ENCODE measurements at places on chromosomes 4 and X.
A peak's percentile ranks its signal among the peaks of the same experiment; 100 is the strongest.

DNA sequence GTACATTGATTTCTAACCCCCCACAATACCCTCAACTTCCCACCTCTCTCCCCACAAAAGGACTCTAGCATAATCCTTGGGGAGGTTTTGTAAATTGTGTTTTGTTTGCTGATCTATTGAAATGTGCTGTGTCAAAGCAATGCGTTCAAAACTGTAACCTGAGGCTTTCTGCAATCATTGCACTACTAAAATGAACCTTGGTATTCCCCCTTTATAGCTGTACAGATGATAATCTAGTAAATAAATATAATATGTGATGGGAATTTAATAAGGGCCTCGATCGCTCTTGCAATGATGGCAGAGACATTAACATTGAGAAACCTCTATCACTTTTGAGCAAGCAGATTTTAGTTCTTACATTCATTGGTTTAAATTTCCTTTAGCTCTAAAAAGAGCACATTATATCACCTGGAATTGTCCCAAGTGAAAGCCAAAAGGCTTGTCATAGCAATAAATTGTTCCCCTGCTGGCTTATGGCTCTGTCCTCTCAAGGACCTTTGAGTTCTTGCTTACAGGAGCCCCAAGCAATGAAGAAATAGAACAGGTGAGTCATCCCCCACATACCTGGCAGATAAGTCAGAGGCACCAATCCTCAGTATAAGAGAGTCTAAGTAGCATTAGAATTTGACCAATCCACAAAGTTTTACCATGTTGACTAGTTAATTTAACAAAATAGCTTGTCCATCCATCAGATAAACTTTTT lies 18.4 kb upstream of the ACE2 start:
- DNase-seq = no peak

DNA sequence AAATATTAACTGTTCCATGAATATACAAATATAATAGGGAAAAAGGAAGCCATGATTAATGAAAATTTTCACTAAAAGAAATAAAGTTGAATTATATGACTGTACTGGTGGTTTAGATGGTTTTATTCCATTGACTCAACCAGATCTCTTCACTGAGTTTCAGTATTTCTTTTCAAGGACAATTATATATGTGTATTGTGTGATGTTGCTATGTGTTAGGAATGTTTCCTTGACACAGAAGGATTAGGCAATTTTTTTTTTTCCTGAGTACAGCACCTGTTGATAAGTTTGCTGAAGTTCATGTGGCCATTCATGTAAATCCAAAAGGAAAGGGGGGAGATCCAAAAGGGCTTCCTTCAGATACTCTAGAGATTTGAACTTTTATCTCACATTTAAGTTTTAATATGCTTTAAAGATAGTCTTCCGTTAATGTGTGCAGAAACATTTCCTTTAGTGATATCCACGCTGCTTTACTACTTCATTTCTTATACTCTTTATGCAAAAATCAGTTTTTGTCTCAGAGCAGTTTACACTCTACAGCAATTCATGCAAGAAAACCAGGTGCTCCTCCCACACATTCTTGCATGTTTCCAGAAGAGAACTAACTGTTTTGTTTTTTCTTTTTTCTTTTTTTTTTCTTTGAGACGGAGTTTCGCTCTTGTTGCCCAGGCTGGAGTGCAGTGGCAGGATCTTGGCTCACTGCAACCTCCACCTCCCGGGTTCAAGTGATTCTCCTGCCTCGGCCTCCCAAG lies 249.1 kb downstream of the RPA4 start:
- DNase-seq = no peak

GRCh38 chrX:149871940-149872339 lies 9.0 kb upstream of the MAGEA8 start:
- DNase-seq = peak; percentile 65

DNA sequence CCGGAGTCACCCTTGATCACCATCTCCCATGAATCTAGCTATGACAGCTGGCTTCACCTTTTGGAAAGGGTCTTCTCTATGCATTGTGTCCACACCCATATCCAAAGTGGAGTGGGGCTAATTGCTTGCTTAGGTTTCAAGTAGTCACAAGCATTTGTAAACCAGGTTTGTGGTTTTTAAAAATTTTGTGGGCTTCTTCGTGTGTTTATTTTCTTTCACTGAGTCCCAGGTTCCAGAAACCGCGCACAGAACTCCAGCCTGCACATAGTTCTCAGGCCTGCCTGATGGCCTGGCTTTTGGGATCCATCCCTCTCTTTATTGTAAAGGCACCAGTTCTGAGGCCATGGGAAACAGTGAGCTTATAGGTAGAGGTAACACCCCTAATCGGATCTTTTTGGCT lies 70.2 kb upstream of the TLR3 start:
- no peak for DNase-seq

GRCh38 chr4:4344915-4345527 lies 41.9 kb upstream of the NSG1 start:
- no peak for DNase-seq

- no peak for DNase-seq
These were observed 33.7 kb downstream of the METAP1 start for GRCh38 chr4:99029018-99029735.

DNA sequence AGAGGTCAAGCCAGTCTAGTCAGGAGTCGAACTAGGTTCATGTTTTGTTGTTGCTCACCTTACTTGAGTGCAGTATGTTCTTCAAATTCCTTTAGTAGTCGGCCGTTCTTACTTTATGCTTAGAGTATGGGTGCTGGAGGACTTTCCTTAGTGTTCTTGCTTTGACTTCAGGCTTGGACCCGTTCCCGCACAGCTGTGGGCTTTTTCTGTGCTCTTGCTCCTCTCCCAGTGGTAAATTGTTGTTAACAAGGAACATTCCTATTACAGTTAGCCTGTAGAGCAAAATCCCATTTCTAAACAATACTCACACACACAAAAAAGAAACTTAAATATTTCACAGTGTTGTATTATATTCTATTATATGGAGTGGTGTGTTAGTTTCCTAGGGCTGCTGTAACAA lies 113.5 kb downstream of the RAP1GDS1 start:
- no peak for DNase-seq

- no peak for DNase-seq
These were observed 2666.6 kb downstream of the PCDH7 start for GRCh38 chr4:33386764-33387163.

DNA sequence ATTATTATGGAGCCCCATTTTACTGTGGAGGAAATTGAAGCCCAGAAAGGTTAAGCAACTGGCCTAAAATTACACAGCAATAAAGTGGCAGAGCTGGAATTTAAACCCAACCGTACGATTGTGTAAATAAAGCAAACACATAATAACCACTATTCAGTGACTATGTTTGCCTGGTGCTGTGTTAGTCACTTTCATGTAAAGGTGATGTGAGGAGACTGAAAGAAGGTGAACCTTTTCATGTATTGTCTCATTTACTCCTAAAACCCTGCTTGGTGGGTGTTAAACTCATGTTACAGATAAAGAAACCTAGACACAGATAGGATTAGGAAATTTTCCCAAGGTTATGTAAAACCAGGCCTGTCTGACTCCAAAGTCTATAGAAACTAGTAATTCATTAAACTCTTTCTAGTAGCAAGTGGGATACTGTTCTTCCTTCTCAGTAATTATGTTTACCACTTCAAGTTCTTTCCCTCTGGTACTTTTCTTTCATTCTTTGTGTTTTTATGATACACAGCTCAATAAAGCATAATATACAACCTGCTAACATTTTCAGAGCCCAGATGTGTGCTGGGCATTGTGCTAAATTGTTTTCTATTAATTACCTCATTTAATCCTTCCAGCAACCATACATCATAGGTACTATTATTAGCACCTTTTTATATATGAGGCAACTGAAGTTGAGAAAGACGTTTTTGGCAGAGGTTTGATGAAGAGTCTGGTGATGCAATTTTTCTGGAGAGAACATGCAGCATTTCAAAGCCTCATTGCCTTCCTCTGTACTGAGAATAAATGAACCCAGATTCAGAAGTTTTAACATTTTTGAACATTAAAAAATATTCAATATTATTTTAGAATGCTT lies 202.7 kb downstream of the SPRY1 start:
- DNase-seq = no peak

DNA sequence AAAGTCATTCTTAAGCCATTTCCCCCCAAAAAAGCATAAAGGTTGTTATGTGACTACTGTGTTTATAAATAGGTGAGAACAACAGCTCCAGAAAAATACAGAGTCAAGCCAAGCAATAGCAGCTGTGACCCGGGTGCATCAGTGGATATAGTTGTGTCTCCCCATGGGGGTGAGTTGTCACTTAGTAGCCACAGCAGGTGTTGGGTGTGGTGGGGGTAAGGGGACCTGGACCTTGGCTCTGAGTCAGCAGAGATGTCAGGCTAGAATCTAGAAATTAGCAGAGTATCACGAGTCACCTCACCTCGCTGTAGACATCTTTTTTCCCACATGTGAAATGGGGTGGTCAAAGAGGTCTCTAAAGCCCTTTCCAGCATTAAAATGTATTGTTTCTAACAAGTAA lies 42.4 kb downstream of the MOSPD2 start:
- no peak for DNase-seq

- no peak for DNase-seq
These were observed 264.5 kb upstream of the EMCN start for GRCh38 chr4:100782356-100782755.

DNA sequence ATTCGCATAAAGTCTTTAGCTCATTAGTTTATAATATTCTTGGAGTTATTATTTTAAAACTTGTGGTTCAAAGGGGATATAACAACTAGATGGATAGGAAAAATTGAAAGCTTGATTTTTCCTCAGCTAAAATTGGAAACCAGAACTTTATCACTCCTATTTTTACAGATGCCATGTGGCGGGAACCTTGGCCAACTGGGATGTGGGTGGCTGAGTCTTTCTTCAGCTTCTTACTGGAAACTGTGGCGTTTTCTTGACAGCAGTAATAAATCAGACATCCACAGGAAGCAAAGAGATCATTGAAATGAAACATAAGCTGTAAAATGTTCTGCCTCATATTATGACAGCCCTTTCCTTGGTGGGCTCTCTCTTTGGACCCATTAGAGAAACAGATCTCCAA lies 84.1 kb downstream of the SPATA18 start:
- DNase-seq = no peak

DNA sequence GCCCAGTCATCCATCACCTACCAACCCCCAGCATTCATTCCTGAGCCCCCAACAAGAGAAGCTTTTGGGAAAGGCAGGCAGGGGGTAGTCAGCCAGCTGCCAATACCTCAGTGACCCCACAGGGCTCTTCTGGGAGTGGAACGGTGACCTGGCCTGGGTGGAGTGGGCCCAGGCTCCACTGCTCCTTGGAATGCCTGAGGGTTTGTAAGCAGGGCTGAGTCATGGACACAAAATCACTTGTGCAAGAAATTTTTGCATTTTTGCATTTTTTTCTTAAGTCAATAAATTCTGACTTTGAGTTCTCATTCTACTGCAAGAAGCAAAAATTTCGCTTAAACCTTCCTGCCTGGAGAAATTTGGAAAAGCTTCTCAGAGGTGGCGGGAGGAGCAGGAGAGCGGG lies 18.5 kb downstream of the SORCS2 start:
- no peak for DNase-seq

DNA sequence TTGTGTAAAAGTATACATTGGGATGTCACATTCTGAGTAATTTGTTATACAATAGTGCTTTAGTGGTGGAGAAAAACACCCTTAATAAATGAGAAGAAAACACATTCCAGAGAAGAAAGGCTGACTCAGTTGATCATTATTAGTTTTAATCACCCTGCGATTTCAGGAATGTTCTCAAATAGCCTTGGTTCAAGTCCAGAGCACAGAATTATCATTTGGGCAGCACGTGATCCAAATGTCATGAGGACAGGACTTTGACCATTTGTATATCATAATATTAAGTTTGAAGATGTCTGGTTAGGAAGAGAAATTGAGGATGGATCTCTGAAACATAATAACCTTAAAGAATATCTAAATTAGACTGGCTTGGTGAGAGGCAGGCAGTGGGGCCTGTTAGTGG lies 1434.3 kb upstream of the TENM3 start:
- no peak for DNase-seq

GRCh38 chr4:26294904-26295303 lies 25.9 kb upstream of the RBPJ start:
- no peak for DNase-seq

GRCh38 chr4:77001907-77002306 lies 52.4 kb downstream of the SEPTIN11 start:
- no peak for DNase-seq

DNA sequence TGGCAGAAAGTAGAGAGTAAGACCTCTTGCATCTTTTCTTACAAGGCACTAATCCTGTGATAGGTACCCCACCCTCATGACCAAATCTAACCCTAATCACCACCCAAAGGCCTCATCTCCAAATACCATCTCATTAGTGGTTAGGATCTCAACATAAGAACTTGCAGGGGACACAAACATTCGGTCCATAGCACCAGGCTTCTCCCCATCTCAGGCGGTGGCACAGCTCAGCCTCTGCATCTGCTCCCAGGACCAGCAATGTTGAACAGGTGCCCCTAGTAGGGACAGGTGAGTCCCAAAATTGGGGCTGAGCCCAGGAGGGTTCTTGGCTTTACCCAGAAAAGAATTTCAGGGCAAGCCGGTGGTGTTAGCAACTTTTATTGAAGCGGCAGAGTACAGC lies 8.4 kb upstream of the MRFAP1 start:
- no peak for DNase-seq

DNA sequence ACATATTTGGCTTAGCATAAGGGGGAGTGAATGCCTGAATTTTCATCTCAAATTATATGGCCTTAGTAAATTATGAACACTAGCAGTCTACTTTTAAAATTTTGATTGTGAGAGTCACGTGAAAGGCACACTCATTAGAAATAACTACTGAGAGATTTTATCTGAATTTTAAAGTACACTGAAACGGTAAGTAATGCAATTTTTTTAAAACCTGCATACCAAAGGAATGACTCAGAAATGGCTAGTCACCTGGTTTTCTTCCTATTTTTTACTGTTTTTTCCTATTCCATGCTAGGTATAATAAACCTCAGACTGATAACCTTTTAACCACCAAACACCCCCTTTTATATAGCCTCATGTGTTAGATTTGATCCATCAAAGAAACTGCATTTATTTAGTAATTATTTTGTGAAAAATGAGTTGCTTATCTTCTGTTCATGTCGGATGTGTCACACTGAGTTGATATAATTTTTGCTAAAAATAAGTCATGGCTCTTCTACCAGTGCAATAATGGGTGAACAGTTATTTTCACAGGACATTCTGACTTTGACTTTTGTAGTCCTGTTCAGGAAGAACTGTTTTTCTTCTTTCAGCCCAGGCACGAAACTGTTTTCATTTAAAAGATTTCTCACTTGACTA lies 40.4 kb downstream of the CPEB2 start:
- no peak for DNase-seq

DNA sequence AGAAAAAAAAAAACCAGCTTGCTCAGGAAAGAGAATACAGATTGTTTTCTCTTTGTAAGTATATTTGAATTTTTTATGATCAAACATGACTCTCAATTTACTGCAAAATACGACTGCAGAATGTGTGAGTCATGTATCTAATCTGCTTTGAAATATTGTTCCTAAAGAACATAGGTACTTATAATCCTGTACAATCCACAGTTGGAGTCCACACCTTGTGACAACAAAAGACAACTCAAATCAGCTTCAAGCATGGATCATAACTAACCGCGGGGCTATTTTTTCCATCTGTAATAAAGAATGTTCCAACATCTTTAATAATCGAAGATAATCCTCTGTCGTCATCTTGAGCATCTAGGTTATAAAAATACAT lies 77.8 kb upstream of the STIM2 start:
- no peak for DNase-seq

Data from CD4-positive, alpha-beta T cell treated with Interleukin-10 for 1 hour (primary cell).